WERI-Rb-1 (cell line): ENCODE measurements at places on chromosomes 11 and 22.

DNA sequence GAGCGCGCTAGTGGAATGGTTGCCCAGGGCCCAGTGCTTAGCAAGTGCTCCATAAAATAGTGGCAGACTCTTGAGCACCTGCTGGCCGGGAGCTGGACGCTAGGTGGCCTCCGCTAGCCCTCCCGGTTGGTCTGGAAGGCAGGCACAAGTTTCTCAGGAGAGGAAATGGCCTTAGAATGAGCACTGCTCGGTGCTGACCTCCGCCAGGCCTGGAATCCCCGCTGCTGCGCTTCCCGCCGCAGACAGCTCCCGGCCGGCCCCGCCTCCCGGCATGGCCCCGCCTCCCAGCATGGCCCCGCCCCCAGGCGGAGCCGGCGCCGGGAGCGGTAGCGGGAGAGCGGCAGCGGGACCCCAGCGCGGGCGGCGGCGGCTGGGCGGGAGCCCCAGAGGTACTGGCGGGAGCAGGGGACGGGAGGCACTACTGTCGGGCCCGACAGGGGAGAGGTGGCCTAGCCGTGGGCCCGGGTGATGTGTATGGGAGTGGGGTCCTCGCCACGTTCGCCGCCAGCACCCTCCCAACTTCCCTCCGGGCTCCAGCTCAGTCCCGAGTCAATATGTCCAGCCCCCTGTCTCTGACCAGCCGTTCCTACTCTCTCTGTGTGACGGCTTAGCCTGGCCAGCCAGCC lies at the start of gene SIPA1:
TSS of gene SIPA1 (plus strand) at position 308 of the 626 bp plus-strand sequence. CDS start 2,821 bp downstream, outside the sequence.
- peak; percentile 92 for DNase-seq

GRCh38 chr11:14075118-14076078 lies 112.9 kb downstream of the SPON1 start:
- peak; percentile 80 for DNase-seq

DNA sequence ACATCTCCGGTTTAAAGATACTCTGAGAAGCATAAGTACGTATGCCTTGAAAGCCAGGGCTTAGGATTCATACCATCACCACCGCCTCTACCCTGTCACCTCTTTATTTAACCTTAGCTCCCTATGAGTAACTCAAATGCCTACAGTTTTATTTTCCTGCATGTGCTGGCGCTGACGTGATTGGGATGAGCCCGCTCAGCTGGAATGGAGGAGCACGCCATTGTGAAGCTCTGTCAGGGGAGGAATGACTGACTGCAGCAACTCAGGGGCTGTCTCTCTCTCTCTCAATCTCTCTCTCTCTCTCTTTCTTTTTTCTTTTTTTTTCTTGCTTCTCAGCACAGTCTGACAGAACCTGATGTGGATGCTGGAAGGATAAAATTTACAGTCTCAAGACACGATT lies 12.4 kb downstream of the CAVIN3 start:
- DNase-seq = no peak

DNA sequence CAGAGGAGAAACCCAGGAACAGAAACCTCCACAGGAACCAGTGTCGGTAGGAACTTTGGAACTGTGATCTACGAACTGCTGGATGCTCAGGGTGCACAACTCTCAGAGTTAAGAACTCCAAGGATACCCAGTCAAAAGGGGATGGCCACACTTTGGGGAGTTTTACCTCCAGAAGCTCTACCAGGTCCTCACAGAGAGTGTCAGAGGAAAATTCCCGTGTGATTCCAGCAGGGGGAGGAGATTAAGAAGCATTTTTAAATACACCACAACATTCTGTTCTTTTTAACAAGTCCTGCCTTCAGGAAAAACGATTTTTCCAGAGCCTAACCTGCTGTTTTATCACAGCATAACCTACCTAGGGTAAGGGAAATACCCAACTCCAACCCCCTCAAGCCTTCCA lies 104.0 kb downstream of the SOX6 start:
- DNase-seq = peak; percentile 10

- no peak for DNase-seq
Observed at GRCh38 chr11:20407344-20407743, 19.8 kb downstream of the PRMT3 start.

DNA sequence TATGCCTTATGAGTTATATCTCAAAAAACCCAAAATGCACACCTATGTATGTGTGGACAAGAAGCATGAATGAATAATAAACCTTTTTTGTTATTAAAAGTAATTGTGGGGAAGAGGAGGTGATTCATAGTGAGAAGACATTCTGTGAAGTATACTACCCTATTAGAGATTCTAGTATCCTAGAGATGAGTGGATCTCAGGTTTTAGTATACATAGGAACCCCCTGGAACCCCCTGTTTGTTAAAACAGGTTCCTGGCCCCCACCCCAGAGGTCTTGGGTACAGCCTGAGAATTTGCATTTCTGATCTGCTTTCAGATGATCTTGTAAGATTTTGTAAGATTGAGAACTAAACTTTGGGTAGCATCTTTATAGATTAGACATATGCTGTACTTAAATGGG lies 17.5 kb downstream of the NUCB2 start:
- no peak for DNase-seq

DNA sequence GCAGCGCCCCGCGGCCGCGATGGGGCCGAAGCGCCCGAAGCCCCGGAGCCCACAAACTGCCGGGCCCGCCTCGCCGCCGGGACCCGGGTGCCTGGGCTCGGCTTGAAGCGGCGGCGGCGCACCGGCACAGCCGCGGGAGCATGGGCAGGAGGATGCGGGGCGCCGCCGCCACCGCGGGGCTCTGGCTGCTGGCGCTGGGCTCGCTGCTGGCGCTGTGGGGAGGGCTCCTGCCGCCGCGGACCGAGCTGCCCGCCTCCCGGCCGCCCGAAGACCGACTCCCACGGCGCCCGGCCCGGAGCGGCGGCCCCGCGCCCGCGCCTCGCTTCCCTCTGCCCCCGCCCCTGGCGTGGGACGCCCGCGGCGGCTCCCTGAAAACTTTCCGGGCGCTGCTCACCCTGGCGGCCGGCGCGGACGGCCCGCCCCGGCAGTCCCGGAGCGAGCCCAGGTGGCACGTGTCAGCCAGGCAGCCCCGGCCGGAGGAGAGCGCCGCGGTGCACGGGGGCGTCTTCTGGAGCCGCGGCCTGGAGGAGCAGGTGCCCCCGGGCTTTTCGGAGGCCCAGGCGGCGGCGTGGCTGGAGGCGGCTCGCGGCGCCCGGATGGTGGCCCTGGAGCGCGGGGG lies 346 bp downstream of the FJX1 start:
- DNase-seq = peak; percentile 30

GRCh38 chr22:39956932-39957664 lies 3.1 kb upstream of the TMA7B start:
- DNase-seq = no peak

- DNase-seq = peak; percentile 71
Observed at GRCh38 chr22:24803064-24803542, 2.9 kb upstream of the SGSM1 start.

DNA sequence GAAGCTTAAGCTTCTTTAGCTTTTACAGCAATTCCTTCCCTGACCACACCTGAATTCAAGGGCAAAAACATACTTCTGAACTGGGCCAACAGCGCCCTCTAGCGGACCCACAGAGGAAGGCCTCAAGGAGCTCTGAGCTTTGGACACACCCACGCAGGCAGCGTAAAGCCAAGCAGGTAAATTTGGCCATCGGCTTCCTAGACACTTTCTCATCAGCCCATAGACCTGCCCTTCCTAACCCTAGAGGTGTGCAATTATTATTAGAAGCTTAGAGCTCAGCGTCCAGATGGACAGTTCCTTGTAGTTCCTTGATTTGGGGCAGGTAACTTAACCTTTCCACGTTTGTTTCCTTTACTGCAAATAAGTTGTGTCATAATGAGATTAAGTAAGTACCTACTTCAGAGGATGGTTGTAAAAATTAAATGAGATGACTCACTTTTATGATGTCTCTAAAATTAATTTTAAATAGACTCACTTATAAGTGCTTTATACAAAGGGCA lies 25.7 kb upstream of the HMGXB4 start:
- peak; percentile 80 for DNase-seq

DNA sequence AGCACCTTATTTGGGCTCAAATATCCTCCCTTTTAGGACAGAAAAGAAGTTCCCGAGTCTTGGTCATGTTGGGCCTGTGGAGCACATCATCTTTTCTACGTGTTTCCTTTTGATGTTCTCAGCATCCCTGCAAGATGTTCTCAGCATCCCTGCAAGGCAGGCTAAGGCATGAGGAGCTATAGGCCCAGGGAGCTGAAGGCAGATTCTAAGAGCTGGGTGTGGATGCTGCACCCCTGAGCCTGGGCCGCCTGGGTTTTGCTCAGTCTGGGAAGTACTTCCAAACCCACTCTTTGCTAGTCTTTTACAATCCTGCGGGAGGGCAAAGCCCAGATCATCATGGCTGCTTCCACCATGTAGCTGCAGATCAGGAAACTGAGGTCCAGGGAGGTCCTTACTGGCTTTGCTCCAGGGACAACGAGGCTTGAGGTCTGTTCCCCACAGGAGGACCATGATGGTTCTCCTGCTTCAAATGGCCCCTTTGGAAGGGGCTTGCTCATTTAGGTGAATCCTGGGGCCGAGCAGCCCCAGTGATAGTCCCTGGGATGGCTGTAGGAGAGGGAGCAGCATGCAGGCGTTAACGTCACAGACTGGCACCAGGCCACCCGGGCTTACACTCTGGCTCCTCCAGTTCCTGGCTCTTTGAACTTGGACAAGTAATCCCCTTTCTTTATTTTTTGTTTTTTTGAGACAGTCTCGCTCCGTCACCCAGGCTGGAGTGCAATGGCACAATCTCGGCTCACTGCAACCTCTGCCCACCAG lies 10.6 kb downstream of the LRRC75B start:
- no peak for DNase-seq

- no peak for DNase-seq
Observed at GRCh38 chr22:49179175-49179574, 648.5 kb downstream of the BRD1 start.

DNA sequence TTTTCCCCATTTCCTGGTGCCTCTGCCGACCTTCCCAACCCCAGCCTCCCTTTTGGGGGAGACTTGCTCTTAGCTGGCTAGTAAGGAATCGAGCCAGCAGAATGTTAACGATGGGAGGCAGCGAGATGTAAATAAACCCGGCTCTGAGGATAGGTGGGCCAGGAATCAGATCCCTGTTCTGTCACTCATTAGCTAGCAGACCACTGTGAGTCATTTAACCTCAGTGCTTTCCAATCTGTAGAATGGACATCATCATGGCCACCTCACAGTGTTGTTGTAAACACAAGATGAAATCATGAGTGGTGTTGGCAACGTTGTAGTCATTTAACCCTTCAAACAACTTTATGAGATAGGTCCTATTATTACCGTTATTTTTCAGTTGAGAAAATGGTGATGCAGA lies 208.6 kb downstream of the KIRREL3 start:
- no peak for DNase-seq

DNA sequence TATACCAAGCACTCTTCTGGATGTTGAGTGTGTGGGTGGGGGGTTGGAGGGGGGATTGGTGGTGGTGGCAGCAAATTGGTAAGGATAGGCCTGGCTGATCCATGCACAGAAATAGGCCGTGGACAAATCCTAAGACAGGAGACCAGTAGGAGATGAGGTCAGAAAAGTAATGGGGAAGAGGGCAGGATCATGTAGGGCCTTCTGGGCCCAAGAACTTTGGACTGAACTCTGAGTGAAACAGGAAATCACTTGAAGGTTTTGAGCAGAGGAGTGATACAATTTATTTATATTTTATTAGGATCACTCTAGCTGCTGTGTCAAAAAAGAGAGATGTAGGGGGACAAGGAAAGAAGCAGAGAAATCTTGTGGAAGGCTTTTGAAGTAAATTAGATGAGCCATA lies 28.7 kb downstream of the TSG101 start:
- DNase-seq = no peak

DNA sequence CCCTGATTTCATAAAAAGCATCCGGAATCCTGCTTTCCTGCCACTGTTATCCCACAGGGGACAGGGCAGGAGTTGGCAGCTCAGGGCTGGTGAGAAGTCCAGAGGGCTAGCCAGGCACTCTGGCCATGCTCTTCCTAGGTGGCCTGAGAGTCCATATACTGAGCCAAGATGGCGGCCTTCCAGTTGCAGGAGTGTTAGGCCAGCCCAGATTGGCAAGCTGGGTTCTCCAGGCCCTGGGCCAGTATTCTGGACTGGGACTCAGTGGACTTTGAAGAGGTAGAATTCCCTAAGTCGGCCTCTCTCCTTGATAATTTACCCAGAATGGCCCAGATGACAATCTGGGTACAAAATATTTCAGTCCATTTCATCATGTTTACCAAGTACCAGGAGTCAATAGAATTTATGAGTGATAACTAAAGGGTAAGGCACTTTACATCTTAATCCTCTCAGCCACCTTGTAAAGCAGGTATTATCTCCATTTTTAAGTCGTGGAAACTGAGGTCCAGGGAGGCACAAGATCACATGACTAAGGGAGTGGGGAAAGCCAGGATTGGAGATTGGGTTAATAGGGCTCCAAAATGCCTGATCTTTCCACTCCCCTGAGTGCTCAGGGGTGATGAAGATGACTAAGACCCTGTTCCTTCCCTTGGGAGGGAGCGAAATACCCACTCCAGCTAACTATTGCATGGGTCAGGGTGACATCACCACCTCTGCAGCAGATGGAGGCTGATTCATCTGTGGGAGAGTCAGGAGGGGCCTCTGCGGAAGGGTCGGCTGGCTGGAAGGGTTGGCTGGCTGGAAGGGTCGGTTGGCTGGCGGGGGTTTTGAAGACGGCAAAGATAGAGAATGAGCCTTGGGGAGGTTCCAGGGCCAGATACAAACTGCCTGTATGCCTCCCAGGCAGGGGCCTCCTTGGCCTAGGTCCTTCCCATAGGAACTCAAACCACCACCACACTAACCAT lies 1.2 kb upstream of the MICALL1 start:
- DNase-seq = peak; percentile 61

- DNase-seq = no peak
Observed at GRCh38 chr11:68446046-68446725, 14.4 kb upstream of the PPP6R3 start.

GRCh38 chr22:35140879-35141745 lies 75.2 kb downstream of the ISX start:
- peak; percentile 72 for DNase-seq

DNA sequence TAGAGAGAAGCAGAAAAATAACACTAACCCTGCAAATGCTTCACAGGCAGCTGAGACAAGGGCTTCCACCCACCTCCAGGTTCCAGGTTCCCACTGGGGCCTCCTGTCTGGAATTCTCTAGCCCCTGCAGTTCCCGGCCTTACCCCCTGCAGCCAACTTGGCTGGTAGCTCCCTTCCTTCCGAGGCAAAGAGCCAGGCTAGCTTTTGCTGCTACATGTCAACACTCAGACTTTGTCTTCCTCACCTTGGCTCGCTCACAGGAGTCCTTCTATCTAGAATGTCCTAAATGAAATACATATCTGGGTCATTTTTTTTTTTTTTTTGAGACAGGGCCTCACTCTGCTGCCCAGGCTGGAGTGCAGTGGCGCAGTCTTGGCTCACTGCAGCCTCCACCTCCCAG lies 9.9 kb upstream of the TTLL1 start:
- no peak for DNase-seq

DNA sequence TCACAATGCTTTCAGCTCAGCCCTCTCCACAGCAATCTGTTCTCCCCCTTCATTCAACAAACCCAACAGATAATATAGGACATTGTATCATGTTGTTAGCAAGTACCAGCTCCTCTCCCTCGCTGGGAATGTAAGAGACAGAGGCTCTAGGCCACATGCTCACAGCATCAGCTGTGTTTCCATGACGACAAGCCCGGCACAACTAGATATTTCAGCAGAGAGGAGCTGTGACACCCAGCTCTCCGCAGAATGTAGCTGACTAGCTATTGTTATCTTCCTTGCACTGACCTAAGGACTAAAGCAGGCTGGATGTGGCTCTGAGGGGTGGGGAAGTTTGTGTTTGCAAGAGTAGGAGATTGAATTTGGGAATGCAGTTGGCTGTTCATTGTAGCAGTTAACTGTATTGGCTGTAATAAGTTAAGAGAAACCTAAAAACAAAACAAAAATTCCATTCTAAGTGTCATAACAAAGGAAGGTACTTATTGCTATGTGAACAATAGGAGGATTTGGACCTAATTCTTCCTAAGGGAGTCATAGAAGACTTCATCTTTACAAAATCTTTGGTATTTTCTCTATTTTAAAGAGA lies 28.0 kb upstream of the RRAS2 start:
- peak; percentile 11 for DNase-seq
